ENCODE measurements at places on chromosomes 1 and 21.

DNA sequence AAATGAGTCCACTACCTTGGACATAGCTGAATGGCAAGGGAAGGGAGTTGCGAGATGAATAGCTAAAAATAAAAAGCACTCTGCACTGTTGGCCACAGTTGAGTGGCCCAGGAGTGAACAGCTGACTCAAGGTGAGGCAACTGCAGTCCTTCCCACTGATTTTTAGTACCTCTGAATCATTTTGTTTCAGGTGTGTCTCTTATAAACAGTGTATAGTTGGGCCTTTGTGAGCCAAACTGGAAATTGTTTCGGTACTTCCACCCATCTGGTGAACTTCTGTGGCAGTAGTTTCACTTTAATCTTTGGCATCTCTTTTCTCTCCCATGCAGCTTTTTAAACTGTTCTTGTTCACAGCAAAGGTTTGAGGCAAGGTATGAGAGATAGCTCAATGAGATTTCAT, 122.7 kb downstream of the VAV3 start:
- no peak for DNase-seq

DNA sequence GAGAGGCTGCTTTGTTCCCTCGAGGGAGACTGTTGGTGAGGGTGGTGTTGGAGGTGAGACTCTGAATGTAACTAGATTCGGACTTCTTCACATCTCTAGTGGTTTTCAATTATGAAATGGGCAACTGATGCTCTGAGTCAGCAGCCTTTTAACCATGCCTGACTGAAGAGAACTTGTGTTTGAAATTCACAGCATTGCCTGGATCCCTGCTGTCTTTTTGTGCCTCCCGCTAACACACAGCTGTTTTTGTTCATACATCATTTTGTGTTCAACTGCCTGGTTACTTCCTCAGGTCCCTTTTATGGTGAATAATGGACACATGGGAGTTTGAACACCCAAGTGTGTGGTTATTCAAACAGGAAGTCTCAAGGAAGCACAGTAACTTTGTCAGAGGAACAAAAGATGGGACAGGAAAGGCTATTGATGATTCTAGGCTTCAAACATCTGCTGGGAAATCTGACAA, 16.8 kb downstream of the LAMC1 start:
- DNase-seq, result no peak

DNA sequence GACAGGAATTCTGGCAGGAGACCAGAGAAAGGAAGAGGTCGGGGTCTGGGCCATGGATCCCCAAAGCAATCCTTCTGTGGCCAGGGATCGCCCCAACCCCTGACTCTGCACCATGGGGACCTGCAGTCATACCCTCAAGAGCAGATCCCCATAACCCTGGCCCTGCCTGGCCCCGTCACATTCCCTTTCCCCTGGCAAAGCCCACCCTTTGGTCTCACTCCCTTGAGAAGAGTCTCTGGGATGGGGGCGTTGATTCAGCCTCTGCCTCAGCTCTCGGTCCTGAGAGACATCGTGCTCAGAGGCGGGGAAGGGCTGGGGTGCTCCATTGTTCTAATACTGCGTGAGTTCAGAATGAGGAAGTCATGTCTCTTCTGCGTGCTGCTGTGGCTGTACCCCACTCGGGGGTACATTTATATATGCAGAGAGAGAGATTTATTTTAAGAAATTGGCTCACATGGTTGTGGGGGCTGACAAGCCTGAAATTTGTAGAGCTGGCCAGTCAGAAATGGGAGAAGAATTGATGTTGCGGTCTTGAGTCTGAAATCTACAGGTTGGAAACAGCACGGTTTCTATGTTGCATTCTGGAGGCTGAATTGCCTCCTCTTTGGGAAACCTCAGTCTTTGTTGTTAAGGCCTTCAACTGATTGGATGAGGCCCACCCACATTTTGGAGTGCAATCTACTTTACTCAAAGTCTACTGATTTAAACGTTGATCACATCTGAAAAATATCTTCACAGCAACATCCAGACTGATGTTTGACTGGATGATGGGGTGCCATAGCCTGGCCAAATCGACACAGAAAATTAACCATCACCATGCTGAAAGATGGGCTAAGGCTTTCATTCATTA, 4.2 kb upstream of the PADI2 start:
- no peak for DNase-seq

DNA sequence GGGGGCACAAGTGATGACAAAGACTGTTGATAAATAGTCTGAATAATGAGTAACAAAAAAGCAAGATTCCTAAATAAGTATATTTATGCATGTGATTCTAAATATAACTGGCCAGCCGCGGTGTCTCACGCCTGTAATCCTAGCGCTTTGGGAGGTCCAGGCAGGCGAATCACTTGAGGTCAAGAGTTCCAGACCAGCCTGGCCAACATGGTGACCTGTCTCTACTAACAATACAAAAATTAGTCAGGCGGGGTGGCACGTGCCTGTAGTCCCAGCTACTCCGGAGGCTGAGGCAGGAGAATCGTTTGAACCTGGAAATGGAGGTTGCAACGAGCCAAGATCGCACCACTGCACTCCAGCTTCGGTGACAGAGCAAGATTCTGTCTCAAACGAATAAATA, 161.5 kb downstream of the TOMM20 start:
- no peak for DNase-seq
